Liver (tissue), 10 donors: ENCODE measurements at places on chromosomes 3 and 15.

DNA sequence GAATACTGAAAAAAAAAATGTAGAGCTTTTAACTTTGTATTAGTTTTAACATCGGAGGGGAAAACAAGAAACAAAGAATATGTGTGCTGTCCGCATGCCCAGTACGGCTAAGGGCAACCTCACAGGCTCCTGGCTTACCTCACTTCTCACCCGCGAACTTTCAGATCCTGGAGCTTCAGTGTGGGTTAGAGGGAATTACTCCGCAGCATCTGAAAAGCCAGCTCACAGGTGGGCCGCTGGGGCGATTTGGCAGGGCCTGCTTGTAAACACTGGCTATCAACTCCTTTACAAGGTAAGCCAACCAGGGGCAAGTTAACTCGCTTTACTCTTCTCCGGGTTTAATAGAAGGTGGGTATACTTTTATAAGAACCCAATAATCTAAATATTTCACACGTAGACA is 152.7 kb upstream of the ICE2 start:
- DNase-seq: no peak
- H3K4me1 ChIP-seq: no peaks in the 10 kb centered on the region
- H3K27me3 ChIP-seq: no peaks in the 10 kb centered on the region
- no peaks in the 10 kb centered on the region for H3K36me3 ChIP-seq
- no peak overlapping the region for H3K4me3 ChIP-seq

DNA sequence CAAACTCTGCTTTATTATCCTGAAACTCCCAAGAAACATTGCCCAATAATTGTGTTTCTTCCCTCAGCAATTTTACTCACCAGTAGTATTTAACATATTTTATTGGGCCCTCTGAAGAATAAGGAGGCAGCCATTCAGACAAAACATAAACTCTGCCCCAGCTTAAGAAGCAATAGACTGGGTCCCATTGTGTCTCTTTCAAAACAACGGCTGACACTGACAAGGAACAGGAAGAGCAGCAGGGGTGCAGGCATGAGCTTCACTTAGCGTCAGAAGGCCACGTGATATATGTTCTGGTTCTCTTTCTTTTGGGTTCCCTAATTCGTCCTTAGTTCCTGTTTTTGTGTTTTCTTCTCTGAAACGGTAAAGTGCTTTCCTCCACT is 242.3 kb downstream of the FHIT start:
- no peak overlapping the region for H3K4me3 ChIP-seq
- H3K27me3 ChIP-seq: no peaks in the 10 kb centered on the region
- no peaks in the 10 kb centered on the region for H3K4me1 ChIP-seq
- no peak overlapping the region for H3K27ac ChIP-seq

DNA sequence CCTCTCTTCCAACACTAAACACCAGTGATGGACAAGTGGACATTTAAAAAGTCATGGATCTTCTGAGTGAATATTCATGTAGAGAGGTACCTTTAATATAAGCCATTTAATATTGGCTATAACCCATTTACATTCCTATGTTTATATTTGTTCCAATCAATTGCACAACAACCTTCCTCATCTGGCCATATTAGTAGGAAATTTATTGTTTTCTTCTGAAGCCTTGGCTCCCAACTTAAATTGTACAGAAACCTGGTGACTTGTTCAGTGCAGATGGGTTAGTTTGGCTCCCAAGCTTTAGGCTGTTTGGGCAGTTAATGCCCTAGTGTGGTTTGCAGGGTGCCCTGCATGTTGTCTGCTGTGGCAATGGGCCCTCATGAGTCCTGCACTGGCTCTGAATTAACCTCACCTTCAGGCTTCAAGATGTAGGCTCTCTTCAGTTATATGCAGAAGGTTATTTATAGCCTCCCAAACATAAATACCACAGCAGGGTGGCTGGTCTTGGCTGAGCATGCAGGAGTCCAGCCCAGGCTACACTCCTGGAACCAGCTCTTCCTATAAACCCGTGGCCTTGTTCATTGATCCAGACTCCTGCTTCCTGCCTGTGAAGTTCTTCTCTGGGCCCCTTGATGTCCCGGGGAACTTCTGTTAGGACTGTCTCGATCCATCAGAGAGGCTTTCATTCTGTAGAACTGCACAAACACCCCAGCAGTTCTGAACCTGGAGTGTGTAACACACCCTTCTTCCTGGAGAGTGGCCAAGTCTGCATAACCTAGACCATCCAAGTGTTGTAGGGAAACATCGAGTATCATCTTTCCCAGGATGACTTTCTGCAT is 57.0 kb downstream of the DUT start:
- H3K27ac ChIP-seq: no peak overlapping the region
- no peak for DNase-seq
- H3K27me3 ChIP-seq: no peaks in the 10 kb centered on the region

GRCh38 chr3:13013994-13014754 is 59.1 kb downstream of the IQSEC1 start:
- H3K27ac ChIP-seq: peak overlapping the region; percentile 8
- no peaks in the 10 kb centered on the region for H3K27me3 ChIP-seq
- no peaks in the 10 kb centered on the region for H3K36me3 ChIP-seq

GRCh38 chr3:13851997-13852637 is 27.8 kb downstream of the WNT7A start:
- H3K27me3 ChIP-seq: no peaks in the 10 kb centered on the region
- no peak for DNase-seq
- no peaks in the 10 kb centered on the region for H3K4me1 ChIP-seq
- no peak overlapping the region for H3K27ac ChIP-seq

- H3K4me1 ChIP-seq: peaks cover 29% of the 10 kb centered on the region
- no peaks in the 10 kb centered on the region for H3K27me3 ChIP-seq
- DNase-seq: no peak
- H3K27ac ChIP-seq: no peak overlapping the region
- H3K36me3 ChIP-seq: peaks cover 31% of the 10 kb centered on the region
Observed at GRCh38 chr15:78050441-78050809, 27.1 kb downstream of the TBC1D2B start.

- H3K4me3 ChIP-seq: no peak overlapping the region
- no peak for DNase-seq
- H3K4me1 ChIP-seq: no peaks in the 10 kb centered on the region
- no peaks in the 10 kb centered on the region for H3K36me3 ChIP-seq
Observed at GRCh38 chr3:108380128-108380795, 83.9 kb downstream of the HHLA2 start.

GRCh38 chr3:15683253-15683652 is 81.7 kb downstream of the BTD start:
- no peak for DNase-seq
- H3K4me3 ChIP-seq: no peak overlapping the region
- peaks cover under 1% of the 10 kb centered on the region for H3K36me3 ChIP-seq

DNA sequence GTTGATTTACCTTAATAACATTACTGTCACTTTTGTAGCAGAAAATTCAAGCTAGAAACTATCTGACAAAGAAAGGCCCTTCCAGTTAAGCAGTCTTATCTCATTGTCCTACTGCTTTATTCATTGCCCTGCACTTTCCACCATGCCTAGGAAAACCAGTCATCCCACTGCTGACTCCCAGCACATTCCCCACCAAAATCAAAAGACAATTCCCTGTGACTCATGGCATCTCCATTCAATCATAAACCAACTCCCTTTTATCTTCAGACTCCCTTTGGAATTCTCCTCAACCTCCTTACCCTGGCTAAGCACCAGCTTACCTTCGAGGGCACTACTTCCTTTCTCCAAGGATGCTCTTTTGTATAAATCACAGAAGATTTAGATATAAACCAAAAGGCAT is 184.3 kb downstream of the PLCH1 start:
- no peaks in the 10 kb centered on the region for H3K4me1 ChIP-seq
- no peaks in the 10 kb centered on the region for H3K36me3 ChIP-seq
- H3K4me3 ChIP-seq: no peak overlapping the region
- no peak overlapping the region for H3K27ac ChIP-seq
- no peak for DNase-seq

DNA sequence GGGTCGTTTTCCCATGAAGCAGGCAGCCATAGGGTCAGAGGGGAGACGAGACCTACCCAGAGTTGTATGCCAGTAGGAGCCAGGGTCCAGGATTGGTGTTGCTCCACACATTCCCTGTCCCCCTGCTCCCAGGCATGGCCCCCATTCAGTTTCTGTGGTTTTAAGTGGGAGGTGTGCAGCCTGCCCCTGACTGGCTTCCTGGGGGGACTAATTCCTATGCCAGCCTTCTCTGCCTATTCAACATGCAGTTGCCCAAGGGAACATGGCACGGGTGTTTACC is 126.3 kb downstream of the EEFSEC start:
- no peak overlapping the region for H3K4me3 ChIP-seq
- H3K27ac ChIP-seq: no peak overlapping the region
- peak; percentile 29 for DNase-seq
- H3K27me3 ChIP-seq: no peaks in the 10 kb centered on the region
- no peaks in the 10 kb centered on the region for H3K36me3 ChIP-seq

DNA sequence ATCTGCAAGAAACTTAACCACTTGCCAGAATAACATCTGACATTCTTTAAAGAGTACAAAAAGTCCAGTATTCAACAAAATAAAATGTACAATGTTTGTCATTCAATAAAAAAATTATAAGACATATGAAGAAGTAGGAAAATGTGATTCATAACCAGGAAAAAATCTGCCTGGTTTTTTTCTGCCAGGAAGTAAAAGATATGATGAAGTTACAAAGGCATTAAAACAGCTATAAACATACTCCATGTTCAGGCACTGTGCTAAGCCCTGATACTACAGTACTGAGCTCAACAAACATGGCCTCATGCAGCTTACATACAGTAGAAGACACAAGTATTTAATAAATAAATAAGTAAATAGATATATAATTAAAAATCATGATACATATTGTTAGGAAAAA is 178.4 kb upstream of the STT3B start:
- no peaks in the 10 kb centered on the region for H3K4me1 ChIP-seq
- no peak overlapping the region for H3K4me3 ChIP-seq
- no peaks in the 10 kb centered on the region for H3K27me3 ChIP-seq
- no peak for DNase-seq
- no peak overlapping the region for H3K27ac ChIP-seq
- H3K36me3 ChIP-seq: no peaks in the 10 kb centered on the region

- no peak for DNase-seq
- no peak overlapping the region for H3K27ac ChIP-seq
- H3K27me3 ChIP-seq: no peaks in the 10 kb centered on the region
- H3K4me3 ChIP-seq: no peak overlapping the region
- no peaks in the 10 kb centered on the region for H3K4me1 ChIP-seq
Observed at GRCh38 chr15:31433574-31433973, 106.9 kb downstream of the KLF13 start.

DNA sequence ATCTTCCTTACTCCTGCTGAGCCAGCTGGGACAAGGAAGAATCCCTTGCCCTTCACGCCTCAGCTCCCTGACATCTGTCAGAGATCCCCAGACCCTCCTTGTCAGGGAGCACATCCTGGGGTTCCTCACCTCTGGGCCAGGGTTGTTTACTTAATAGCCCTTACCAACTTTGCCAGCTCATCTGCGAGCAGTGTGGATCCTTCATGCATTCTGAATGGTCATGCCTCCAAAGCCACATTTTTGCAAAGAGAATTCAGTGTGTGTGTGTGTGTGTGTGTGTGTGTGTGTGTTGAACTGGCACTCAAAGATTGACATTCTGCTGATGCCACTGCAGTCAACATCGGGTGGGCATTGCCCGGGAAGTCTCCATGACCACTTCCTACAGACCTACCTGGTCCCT is 112.6 kb downstream of the SLC49A4 start:
- DNase-seq: no peak
- H3K36me3 ChIP-seq: no peaks in the 10 kb centered on the region
- H3K4me3 ChIP-seq: no peak overlapping the region
- no peak overlapping the region for H3K27ac ChIP-seq
- H3K27me3 ChIP-seq: no peaks in the 10 kb centered on the region
- no peaks in the 10 kb centered on the region for H3K4me1 ChIP-seq

GRCh38 chr15:34038871-34039789 is at the start of gene AVEN:
Gene AVEN (minus strand): TSS chr15:34039204. CDS start chr15:34039046, 158 bp downstream.
- DNase-seq: peak; percentile 68
- peak within 1 kb of the TSS; percentile 65 for H3K27ac ChIP-seq
- H3K4me1 ChIP-seq: peaks cover 9% of the 10 kb centered on the region
- peak within 1 kb of the TSS; percentile 67 for H3K4me3 ChIP-seq
- H3K36me3 ChIP-seq: no peaks in the 10 kb centered on the region

GRCh38 chr3:78410077-78410476 is 1357.7 kb downstream of the ROBO1 start:
- H3K4me1 ChIP-seq: no peaks in the 10 kb centered on the region
- H3K4me3 ChIP-seq: no peak overlapping the region
- H3K27ac ChIP-seq: no peak overlapping the region
- H3K36me3 ChIP-seq: no peaks in the 10 kb centered on the region
- no peaks in the 10 kb centered on the region for H3K27me3 ChIP-seq

DNA sequence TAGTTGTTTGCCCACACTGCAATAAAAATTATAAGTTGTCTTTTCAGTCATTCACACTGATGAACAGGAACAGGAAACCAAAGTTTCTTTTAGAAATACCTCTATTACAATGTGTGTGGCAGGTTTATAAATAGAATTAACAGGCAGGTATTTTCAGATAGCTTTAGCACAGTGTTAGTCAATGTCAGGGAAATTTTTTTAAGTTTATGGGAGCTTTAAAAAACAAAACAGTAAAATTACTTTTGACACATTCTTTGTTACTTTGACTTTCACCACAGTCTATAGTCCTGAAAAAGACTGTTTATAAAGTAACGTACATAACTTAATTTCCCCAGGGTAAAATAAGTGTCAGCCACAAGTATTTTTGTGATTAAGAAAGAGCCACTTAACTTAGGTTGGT is 38.1 kb downstream of the SERPINI1 start:
- H3K27me3 ChIP-seq: no peaks in the 10 kb centered on the region
- no peak overlapping the region for H3K4me3 ChIP-seq
- no peaks in the 10 kb centered on the region for H3K36me3 ChIP-seq
- no peak for DNase-seq
